A549 treated with Hydrocortisone at 1 μM for 4 hours (cell line): ENCODE measurements at places on chromosomes 3 and 15. TPM values are rescaled to one million over a fixed set of nuclear protein-coding genes. Genes with fewer than 3 reads are reported as not detected.

Gene ACOX2
- 6.0 to 9.8 TPM (median 8.0 TPM) in 5 replicates for total RNA-seq

Gene CCR1
- total RNA-seq, result not detected in 5 replicates

Gene EIF2B5
- 27.1 to 29.4 TPM (median 28.7 TPM) in 5 replicates for total RNA-seq

Gene TXNRD3
- total RNA-seq, result 5.6 to 8.7 TPM (median 7.3 TPM) in 5 replicates
